ENCODE measurements at places on chromosomes 4 and X.
A peak's percentile ranks its signal among the peaks of the same experiment; 100 is the strongest.

DNA sequence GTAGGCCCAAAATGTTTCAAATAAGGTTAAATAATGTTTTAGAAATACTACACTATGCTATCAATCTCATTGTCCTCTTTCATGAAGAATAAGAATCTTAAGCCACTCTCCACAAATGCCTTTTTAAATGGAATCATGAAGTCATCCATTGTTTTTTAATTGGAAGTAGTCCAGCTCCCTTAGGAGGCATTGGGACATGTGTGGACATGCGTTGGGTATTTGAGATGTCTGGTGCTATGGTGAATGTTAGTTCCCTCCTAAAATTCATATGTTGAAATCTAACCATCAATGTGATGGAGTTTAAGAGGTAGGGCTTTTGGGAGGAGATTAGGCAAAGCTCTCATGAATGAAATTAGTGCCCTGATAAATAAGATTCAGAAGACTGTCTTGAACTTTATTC lies 289.0 kb downstream of the C4orf33 start:
- DNase-seq: no peak

- DNase-seq: peak; percentile 39
Observed at GRCh38 chr4:159764343-159764952, 661.6 kb downstream of the RAPGEF2 start.

GRCh38 chrX:103658681-103659433 lies 27.6 kb downstream of the MORF4L2 start:
- DNase-seq: no peak

DNA sequence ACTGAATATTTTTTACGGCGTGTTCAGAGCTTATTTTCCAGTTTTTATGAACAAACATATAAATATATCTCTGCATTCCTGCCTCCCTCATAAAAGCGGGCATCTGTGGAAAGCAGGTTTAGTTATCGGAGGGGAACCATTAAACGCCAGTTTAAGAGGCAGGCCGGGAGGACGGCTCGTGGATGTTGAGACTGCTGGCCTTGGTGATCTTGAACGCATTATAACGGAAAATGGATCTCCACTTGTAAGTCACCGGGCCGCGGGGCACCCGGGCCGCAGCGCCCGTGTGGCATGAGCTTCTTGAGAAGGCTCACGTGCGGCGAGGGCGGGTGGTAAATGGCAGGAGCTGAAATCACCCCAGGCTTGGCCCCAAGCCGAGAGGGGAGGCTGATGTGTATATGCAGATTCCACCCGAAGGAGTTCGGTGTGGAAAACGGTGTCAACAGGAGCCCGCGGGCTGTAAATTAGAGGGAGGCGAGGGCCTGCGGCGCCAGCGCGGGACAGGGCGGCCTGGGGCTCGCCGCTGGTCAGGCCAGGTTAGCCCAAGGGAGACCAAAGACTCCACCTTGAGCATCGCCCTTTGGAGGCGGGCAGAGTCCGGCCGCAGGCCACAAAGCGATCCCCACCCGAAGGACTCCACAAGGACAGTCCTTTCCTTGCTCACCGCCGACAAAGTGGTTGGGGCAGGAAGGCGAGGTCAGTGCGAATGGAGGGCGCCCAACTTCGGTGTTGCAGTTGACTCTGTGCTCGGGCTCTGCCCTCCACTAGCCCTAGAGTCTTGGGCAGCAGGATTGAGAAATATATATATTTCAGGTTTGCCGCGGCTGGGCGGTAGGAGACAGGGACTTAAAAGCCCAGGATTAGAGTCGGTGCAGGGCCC lies 1.3 kb upstream of the HAND2 start:
- DNase-seq: no peak

- no peak for DNase-seq
Observed at GRCh38 chrX:49209434-49210251, 9.7 kb upstream of the SYP start.

DNA sequence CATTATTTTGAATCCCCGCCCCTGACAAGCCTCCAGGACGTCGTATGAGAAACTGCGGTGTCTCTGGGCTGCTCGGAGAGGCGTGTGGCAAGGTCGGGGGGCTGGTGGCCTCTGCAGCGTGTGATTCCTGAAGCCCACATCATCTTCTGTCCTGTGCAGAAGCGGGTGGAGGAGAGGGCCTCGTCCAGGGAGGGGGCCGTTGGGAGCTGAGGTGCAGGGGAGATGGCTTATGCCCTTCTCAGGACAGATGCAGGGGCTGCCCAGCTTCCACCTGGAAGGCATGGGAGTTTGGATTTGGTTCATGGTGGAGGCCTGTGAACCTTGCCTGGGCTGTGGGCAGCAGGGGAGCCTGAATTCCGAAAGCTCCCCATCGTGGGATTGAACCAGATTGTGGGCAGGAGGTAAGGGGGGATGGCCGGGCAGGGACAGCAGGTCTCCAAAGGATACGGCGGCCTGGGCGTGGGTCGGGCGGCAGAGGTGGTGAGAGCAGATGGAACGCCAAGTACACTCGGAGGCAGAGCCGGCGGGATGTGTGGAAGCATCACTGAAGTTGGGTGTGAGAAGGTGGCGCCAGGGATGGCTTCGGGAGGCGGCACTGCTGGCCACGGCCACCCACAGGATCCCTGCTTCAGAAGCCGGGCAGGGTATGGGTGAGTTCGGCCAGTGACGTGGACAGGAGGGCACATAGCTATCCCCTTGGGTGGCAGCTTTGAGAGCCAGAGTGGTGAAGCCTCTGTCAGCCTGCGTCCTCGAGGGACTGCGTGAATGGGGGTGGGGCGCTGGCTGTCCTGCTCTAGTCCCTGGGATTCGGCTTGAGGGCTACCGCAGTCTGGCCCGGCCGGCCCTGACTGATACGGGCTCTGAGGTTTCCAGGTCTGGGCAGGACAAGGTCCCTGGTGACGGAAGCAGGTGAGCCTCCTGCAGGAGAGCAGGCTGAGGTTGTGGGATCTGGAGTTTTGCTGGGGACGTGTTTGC lies 76.3 kb upstream of the ADRA2C start:
- no peak for DNase-seq

GRCh38 chr4:177064729-177065394 lies 244.8 kb upstream of the NEIL3 start:
- no peak for DNase-seq

DNA sequence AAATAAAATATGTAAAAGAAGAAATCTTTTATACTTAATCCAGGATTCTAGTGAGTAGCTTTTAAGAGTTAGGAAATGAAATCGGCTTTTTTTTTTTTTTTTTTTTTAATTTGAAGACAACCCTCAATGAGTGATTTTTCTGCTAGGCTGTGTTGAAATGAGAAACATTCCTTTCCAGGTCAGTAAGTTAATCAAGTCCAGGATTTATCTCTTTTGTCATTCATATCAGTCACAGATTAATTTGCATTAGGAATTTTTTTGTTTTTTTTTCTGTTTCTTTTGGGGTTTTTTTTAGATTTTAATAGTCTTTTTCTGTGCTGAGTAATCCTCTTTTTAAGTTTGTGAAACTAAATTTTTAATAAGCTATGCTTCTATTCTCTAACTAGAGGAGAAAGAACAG lies 448.1 kb downstream of the ADGRL3 start:
- DNase-seq: no peak

DNA sequence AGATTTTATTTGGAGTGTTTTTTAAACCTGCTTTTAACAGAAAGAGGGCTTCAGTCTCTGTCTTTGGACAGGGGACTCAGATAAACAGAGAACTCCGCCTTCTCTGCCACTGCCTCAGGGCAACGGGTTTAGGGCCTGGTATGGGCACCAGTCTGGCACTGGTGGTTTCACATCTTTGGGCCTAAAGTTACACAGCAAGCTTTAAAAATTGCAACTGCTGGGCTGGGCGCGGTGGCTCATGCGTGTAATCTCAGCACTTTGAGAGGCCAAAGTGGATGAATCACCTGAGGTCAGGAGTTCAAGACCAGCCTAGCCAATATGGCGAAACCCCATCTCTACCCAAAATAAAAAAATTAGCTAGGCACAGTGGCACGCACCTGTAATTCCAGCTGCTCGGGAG lies 10.3 kb upstream of the NAT8L start:
- DNase-seq: no peak

DNA sequence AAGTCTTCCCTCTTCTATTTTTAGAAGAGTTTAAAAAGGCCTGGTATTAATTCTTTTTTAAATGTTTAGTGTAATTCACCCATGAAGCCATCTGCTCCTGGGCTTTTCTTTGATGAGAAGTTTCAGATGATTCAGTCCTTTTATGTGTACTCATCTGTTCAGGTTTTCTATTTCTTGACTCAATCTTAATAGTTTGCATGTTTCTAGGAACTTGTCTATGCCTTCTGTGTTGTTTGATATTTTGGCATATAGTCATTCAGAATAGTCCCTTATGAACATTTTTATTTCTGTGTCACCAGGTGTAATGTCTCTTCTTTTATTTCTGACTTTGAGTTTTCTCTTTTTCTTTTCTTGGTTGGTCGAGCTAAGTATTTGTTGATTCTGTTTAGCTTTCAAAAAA lies 20.2 kb upstream of the IL2 start:
- DNase-seq: no peak

DNA sequence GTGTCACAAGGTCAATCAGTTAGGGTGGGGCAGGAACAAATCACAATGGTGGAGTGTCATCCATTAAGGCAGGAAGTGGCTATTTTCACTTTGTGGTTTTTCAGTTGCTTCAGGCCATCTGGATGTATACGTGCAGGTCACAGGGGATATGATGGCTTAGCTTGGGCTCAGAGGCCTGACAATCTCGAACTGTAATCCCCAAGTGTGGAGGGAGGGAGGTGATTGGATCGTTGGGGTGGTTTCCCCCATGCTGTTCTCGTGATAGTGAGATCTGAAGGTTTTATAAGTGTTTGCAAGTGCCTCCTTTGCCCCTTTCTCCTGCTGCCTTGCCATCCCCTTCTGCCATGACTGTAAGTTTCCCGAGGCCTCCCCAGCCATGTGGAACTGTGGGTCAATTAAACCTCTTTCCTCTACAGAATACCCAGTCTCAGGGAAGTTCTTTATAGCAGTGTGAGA lies 36.7 kb upstream of the STS start:
- DNase-seq: no peak

- DNase-seq: no peak
Observed at GRCh38 chrX:108731153-108731552, 5.2 kb downstream of the IRS4 start.

GRCh38 chr4:20338841-20339240 lies 87.1 kb downstream of the SLIT2 start:
- no peak for DNase-seq

- DNase-seq: no peak
Observed at GRCh38 chrX:19649226-19649995, 134.1 kb upstream of the MAP3K15 start.

GRCh38 chr4:159271856-159272255 lies 169.0 kb downstream of the RAPGEF2 start:
- no peak for DNase-seq

DNA sequence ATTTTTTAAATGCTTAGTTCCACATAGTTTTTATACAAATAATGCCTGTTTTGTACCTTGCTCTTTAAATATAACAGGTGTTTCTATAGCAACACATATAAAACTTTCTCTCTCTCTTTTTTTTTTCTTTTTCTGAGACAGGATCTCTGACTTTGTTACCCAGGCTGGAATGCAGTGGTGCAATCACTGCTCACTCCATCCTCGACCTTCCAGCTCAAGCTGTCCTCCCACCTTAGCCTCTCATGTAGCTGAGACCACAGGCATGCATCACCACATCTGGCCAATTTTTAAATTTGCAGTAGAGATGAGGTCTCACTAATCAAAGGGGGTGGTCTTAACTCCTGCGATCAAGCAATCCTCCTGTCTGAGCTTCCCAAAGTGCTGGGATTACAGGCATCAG lies 18.3 kb upstream of the SULT1E1 start:
- no peak for DNase-seq

DNA sequence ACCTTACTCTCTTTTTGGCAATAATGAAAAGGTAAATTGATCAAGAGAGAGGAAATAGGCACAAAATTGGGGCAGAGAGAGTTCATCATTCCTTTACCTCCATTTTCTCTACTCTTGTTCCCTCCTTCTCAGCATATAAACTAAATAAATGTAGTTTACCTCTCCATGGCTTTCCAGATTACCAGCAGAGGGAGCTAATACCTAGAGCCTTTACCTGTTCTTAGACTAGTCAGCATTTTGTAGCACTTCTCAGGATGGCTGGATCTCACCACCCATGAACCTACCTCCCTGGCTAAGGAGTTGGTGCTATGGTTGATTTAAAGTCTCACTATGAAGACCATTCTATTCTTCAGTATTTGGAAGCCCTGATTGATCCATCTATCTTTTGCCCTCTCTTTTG lies 15.7 kb downstream of the OFD1 start:
- DNase-seq: no peak

- no peak for DNase-seq
Observed at GRCh38 chr4:27594922-27595321, 734.3 kb downstream of the STIM2 start.

GRCh38 chr4:127997534-127998388 lies 32.6 kb downstream of the ABHD18 start:
- DNase-seq: no peak

DNA sequence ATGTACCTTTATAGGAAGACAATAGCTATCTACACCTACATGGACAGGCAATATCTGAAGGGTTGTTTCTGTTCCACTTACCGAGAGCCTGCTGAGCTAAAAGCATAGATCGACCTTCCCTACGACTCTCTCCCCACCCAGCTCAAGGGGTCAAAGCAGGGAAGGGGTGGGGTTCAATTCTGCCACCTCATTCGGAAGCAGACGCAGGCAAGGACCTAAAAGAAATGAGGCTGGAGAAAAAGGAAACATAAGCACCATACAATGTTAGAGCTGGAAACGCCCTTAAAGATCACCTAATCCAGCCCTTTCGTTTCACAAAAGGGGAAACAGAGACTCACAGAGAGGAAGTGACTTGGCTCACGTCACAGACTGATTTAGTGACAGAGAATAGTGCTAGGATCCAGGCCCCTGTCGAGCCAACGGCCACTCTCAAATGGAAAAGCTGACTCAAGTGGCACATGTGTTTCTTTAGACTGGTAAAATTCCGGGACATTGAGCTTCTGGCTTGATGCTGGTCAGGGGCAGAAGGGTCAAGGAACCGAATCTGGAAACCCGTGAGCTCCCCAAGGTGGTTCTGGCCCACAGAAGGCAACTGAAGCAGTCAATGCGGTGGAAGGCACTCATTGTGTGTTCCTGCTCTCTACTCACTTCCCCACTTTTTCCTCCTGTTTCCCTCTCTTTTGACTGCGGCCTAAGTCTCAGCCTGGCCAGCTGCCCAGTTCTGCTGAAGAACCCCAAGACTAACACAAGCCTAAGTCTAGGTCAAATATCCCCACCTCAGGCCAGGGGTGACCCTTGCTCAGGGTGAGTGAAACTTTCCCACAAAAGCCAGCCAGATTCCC lies 7.5 kb downstream of the SEPTIN6 start:
- no peak for DNase-seq
